ENCODE measurements at places on chromosomes 13 and 19.
A peak's percentile ranks its signal among the peaks of the same experiment; 100 is the strongest.

DNA sequence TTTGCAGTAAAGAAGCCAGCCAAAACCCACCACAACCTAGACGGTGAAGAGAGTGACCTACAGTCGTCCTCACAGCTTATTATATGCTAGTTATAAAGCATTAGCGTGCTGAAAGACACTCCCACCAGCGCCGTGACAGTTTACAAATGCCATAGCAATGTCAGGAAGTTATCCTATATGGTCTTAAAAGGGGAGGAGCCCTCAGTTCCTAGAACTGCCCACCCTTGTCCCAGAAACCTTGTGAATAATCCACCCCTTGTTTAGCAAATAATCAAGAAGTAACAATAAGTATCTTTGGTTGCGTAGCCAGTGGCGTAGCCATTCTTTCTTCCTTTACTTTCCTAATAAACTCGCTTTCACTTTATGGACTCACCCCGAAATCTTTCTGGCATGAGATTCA, 227.9 kb upstream of the ARGLU1 start:
- no peaks in the 10 kb centered on the region for H3K27me3 ChIP-seq
- no peaks in the 10 kb centered on the region for H3K4me1 ChIP-seq
- H3K4me3 ChIP-seq, result peak overlapping the region; percentile 47
- no peaks in the 10 kb centered on the region for H3K36me3 ChIP-seq
- no peak for DNase-seq

- peaks cover 15% of the 10 kb centered on the region for H3K4me1 ChIP-seq
- peaks cover 2% of the 10 kb centered on the region for H3K27me3 ChIP-seq
- H3K36me3 ChIP-seq, result no peaks in the 10 kb centered on the region
- H3K4me3 ChIP-seq, result peak overlapping the region; percentile 64
- H3K27ac ChIP-seq, result no peak overlapping the region
Observed at GRCh38 chr19:35123573-35123972, 8.0 kb downstream of the FXYD3 start.

GRCh38 chr19:5011476-5012238, 42.7 kb downstream of the KDM4B start:
- no peaks in the 10 kb centered on the region for H3K4me1 ChIP-seq
- no peaks in the 10 kb centered on the region for H3K36me3 ChIP-seq

DNA sequence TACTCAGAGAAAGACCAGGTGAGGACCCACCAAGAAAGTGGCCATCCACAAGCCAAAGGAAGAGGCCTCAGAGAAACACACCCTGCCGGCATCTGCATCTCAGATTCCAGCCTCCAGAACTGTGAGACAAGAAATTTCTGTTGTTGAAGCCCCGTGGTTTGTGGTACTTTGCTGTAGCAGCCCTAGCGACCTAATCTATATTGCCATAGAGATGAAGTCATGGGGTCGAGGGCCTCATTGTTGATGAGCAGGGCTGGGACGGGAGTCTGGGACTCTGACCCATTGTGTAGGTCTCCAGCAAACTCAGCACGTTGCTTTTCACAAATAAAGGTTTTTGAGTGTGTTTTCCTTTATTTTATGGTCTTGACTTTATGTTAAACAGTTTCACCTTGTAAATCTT, 174.9 kb downstream of the TNFSF13B start:
- H3K4me1 ChIP-seq, result no peaks in the 10 kb centered on the region
- no peak overlapping the region for H3K4me3 ChIP-seq
- H3K27me3 ChIP-seq, result no peaks in the 10 kb centered on the region
- H3K36me3 ChIP-seq, result no peaks in the 10 kb centered on the region
- no peak for DNase-seq
- H3K27ac ChIP-seq, result no peak overlapping the region

- H3K36me3 ChIP-seq, result peaks cover 17% of the 10 kb centered on the region
- no peaks in the 10 kb centered on the region for H3K27me3 ChIP-seq
Observed at GRCh38 chr19:17734146-17734545, 14.9 kb downstream of the MAP1S start.

GRCh38 chr13:56019606-56020005, 1121.1 kb upstream of the PRR20A start:
- no peak overlapping the region for H3K27ac ChIP-seq
- H3K4me1 ChIP-seq, result no peaks in the 10 kb centered on the region
- no peaks in the 10 kb centered on the region for H3K36me3 ChIP-seq

- H3K27me3 ChIP-seq, result no peaks in the 10 kb centered on the region
- no peak overlapping the region for H3K4me3 ChIP-seq
- no peaks in the 10 kb centered on the region for H3K4me1 ChIP-seq
- H3K36me3 ChIP-seq, result peaks cover 7% of the 10 kb centered on the region
Observed at GRCh38 chr13:33099860-33100259, 83.6 kb downstream of the KL start.

- H3K4me3 ChIP-seq, result no peak overlapping the region
- peak; percentile 61 for DNase-seq
- H3K27me3 ChIP-seq, result no peaks in the 10 kb centered on the region
- H3K36me3 ChIP-seq, result peaks cover 17% of the 10 kb centered on the region
Observed at GRCh38 chr19:57302727-57303401, 17.4 kb upstream of the ZNF543 start.

Data from astrocyte (in vitro differentiated cells and primary cell).